Esophagus squamous epithelium (tissue), 5 donors: ENCODE measurements at places on chromosomes 12 and 14.

- H3K27me3 ChIP-seq = no peaks in the 10 kb centered on the region
- H3K4me1 ChIP-seq = no peaks in the 10 kb centered on the region
- no peak overlapping the region for H3K4me3 ChIP-seq
These were observed 12.9 kb downstream of the FSCB start for GRCh38 chr14:44494137-44494536.

GRCh38 chr14:32414808-32415255, 85.7 kb downstream of the AKAP6 start:
- H3K27ac ChIP-seq = peak overlapping the region; percentile 81
- H3K4me3 ChIP-seq = no peak overlapping the region

GRCh38 chr12:51721282-51721940, 127.1 kb downstream of the FIGNL2 start:
- DNase-seq = no peak
- H3K27me3 ChIP-seq = no peaks in the 10 kb centered on the region
- no peaks in the 10 kb centered on the region for H3K4me1 ChIP-seq
- H3K4me3 ChIP-seq = no peak overlapping the region
- no peak overlapping the region for H3K27ac ChIP-seq

DNA sequence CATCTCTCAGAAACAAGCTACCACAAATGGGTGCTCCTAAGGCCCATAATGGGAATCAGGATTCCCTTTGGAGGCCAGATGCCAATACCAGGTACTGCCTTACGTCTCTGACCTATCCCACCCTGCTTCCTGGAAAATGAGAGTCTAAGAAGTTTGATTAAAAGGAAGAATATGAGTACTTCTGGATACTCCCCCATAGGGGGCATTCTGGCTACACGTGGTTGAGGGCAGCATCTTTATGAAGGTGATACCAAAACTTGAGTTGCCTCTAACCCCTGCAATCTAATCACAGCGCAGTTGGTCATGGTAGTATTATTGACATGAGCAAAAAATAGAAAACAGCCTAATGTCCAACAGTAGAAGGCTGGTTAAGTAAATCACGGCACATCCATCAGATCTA, 184.2 kb upstream of the LHX5 start:
- H3K27me3 ChIP-seq = no peaks in the 10 kb centered on the region
- H3K4me3 ChIP-seq = no peak overlapping the region
- no peaks in the 10 kb centered on the region for H3K36me3 ChIP-seq
- no peak overlapping the region for H3K27ac ChIP-seq
- H3K4me1 ChIP-seq = no peaks in the 10 kb centered on the region

GRCh38 chr12:52627395-52628110, 9.2 kb upstream of the KRT73 start:
- no peaks in the 10 kb centered on the region for H3K4me1 ChIP-seq
- DNase-seq = no peak
- no peaks in the 10 kb centered on the region for H3K36me3 ChIP-seq
- no peak overlapping the region for H3K27ac ChIP-seq
- H3K27me3 ChIP-seq = peaks cover 33% of the 10 kb centered on the region
- H3K4me3 ChIP-seq = no peak overlapping the region

GRCh38 chr12:53352331-53353256, 16.4 kb upstream of the SP7 start:
- H3K27ac ChIP-seq = peak overlapping the region; percentile 23
- H3K36me3 ChIP-seq = no peaks in the 10 kb centered on the region
- DNase-seq = peak; percentile 31

DNA sequence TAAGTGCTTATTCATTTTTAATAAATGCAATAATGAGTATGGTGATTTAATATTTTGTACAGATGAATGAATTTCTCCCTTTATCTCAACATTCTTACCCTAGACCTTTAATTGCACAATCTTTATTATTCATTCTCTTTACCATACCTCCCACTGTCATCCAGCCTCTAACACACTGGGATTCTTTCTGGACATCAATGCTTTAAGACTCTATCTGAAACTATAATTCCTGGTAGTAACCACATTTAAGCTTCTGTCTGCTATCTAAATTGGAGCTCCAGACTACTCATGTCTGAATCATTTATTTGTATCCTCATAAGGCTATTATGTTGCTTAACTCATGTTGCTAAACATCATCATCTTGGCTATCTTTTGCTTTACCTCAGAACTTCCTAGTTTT, 270.2 kb downstream of the ALG10B start:
- no peaks in the 10 kb centered on the region for H3K27me3 ChIP-seq
- H3K4me1 ChIP-seq = no peaks in the 10 kb centered on the region
- DNase-seq = no peak
- no peaks in the 10 kb centered on the region for H3K36me3 ChIP-seq

DNA sequence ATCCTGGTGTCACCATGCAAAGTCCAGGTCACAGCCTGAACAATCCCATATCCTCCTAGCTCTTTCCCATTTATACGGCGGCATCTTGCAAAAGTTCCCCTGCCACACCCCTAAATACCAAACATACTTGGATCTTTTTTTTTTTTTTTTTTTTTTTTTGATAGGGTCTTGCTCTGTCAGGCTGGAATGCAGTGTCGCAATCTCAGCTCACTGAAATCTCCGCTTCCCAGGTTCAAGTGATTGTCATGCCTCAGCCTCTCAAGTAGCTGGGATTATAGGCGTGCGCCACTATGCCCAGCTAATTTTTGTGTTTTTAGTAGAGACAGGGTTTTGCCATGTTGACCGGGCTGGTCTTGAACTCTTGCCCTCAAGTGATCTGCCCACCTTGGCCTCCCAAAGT, 451.3 kb downstream of the GLT1D1 start:
- no peak overlapping the region for H3K27ac ChIP-seq
- H3K4me1 ChIP-seq = no peaks in the 10 kb centered on the region
- H3K4me3 ChIP-seq = no peak overlapping the region

GRCh38 chr12:119672194-119672593, 4.3 kb downstream of the PRKAB1 start:
- peaks cover 66% of the 10 kb centered on the region for H3K36me3 ChIP-seq
- no peak for DNase-seq
- no peak overlapping the region for H3K4me3 ChIP-seq
- H3K4me1 ChIP-seq = peaks cover 70% of the 10 kb centered on the region
- no peaks in the 10 kb centered on the region for H3K27me3 ChIP-seq

- H3K4me3 ChIP-seq = no peak overlapping the region
- H3K27ac ChIP-seq = no peak overlapping the region
- H3K4me1 ChIP-seq = no peaks in the 10 kb centered on the region
- no peaks in the 10 kb centered on the region for H3K27me3 ChIP-seq
- DNase-seq = no peak
These were observed 303.3 kb downstream of the DPF3 start for GRCh38 chr14:72590577-72590976.

DNA sequence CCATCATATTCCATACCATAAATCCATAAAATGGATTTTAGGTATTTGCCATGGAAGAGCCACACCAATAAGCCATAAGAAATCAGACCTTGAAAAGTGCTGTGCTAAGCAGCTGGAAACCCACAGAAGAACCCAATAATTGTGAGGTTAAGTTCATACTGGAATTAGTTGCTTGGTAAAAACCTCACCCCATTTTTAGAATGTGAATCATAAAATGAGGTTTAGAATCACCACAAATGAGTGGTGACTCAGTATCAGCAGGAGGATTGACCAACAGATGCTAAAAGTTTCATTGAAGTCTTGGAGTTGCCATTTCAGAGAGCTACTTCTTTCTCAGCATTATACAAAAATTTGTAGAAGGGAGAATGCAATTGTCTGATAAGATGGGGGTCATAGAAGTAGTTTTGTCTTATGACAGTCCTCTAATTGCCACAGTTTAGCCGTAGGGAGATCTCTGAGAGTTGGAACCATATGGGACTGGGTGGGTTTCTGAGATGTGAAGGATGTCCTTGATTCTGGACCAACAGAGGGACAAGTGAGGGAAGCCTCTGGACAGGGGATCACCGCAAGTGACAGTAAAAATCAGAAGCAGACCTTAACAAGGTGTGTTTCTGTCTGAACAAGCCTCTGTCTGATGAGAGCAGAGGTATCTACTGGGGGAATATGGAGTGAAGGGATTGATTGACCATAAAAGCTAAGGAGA, 1.4 kb upstream of the STON2 start:
- peaks cover 20% of the 10 kb centered on the region for H3K4me1 ChIP-seq
- H3K36me3 ChIP-seq = peaks cover 4% of the 10 kb centered on the region
- peak overlapping the region; percentile 87 for H3K27ac ChIP-seq
- DNase-seq = no peak
- H3K4me3 ChIP-seq = no peak overlapping the region
- H3K27me3 ChIP-seq = no peaks in the 10 kb centered on the region

- no peaks in the 10 kb centered on the region for H3K27me3 ChIP-seq
- H3K4me1 ChIP-seq = no peaks in the 10 kb centered on the region
- no peak for DNase-seq
- no peaks in the 10 kb centered on the region for H3K36me3 ChIP-seq
- no peak overlapping the region for H3K4me3 ChIP-seq
These were observed 22.4 kb upstream of the LRRC10 start for GRCh38 chr12:69633061-69633460.

DNA sequence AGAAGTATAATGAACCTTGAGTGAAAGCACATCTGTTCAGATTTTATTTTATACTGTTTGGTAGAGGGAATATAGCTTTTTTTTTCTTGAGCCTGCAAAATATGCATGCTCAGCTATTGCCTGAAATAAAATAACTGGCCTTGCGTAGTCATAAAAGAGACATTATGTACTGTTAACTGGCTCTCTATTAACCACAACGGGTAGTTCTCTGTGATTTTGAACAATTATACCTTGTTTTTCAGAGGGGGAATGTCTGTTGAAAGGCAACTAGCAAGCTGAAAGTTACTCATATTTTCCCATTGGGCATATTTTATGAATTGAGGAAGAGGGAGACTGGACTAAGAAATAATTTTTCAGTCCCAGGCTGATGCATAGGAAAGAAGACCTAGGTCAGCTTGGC, 62.6 kb downstream of the FIGNL2 start:
- no peak overlapping the region for H3K27ac ChIP-seq
- H3K4me3 ChIP-seq = no peak overlapping the region
- no peaks in the 10 kb centered on the region for H3K4me1 ChIP-seq
- H3K27me3 ChIP-seq = no peaks in the 10 kb centered on the region
- no peak for DNase-seq

- H3K27ac ChIP-seq = no peak overlapping the region
- peaks cover 21% of the 10 kb centered on the region for H3K36me3 ChIP-seq
- no peaks in the 10 kb centered on the region for H3K4me1 ChIP-seq
- no peak for DNase-seq
- no peak overlapping the region for H3K4me3 ChIP-seq
These were observed 23.8 kb downstream of the ZNF891 start for GRCh38 chr12:133106253-133106652.

- H3K27ac ChIP-seq = no peak overlapping the region
- peaks cover 12% of the 10 kb centered on the region for H3K4me1 ChIP-seq
- no peaks in the 10 kb centered on the region for H3K27me3 ChIP-seq
- H3K36me3 ChIP-seq = no peaks in the 10 kb centered on the region
These were observed 32.5 kb upstream of the SSPN start for GRCh38 chr12:26162905-26163304.

DNA sequence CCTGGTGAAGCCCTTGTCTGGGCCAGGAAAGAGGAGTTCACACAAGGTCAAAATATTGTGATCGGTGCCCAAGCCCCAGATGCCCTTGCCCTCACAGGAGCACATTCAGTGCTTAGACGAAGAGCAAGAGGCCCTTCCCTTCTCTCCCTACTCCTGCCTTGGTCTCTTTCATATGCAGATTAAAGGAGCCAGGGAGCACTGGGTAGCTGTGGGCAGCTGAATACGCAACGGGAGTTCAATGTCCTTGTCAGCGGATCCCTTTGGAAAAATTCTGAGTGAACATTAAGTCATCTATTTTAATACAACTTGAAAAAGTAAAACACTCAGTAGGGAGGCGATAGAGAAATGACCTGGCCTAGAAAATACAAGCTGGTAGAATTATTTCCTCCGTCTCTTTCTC, 1489.4 kb downstream of the AACS start:
- no peaks in the 10 kb centered on the region for H3K36me3 ChIP-seq
- DNase-seq = no peak
- H3K4me1 ChIP-seq = no peaks in the 10 kb centered on the region
- no peak overlapping the region for H3K4me3 ChIP-seq

DNA sequence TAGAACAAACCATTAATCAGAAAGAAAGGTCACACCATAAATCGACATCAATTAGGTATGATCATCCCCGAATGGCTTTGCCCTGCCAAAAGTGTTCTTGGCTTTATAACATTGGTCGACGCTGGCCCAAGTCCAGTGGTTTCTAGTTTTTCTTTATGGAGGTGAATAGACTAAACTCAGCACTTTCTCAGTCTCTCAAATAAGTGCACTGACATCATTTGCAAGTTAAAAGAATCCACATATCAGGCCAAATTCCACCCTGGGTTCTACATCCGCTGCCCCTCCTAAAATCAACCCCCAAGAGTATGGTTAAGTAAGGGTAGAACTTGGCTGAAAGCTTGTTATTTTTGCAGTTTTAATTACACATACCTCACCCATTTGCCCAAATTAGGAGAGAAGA, 314.3 kb downstream of the C12orf75 start:
- peaks cover 8% of the 10 kb centered on the region for H3K4me1 ChIP-seq
- no peak for DNase-seq
- H3K4me3 ChIP-seq = no peak overlapping the region
- no peaks in the 10 kb centered on the region for H3K27me3 ChIP-seq

GRCh38 chr12:68510397-68510796, 100.3 kb upstream of the RAP1B start:
- H3K4me3 ChIP-seq = no peak overlapping the region
- no peak overlapping the region for H3K27ac ChIP-seq
- no peaks in the 10 kb centered on the region for H3K36me3 ChIP-seq
- no peaks in the 10 kb centered on the region for H3K4me1 ChIP-seq
- DNase-seq = no peak

- H3K4me1 ChIP-seq = peaks cover 7% of the 10 kb centered on the region
- no peak overlapping the region for H3K27ac ChIP-seq
- H3K4me3 ChIP-seq = no peak overlapping the region
- peaks cover 41% of the 10 kb centered on the region for H3K27me3 ChIP-seq
- H3K36me3 ChIP-seq = no peaks in the 10 kb centered on the region
These were observed 149.4 kb downstream of the BCL11B start for GRCh38 chr14:99122521-99123125.

GRCh38 chr12:28987538-28988324, 161.3 kb upstream of the FAR2 start:
- no peak for DNase-seq
- H3K36me3 ChIP-seq = no peaks in the 10 kb centered on the region
- no peaks in the 10 kb centered on the region for H3K27me3 ChIP-seq
- no peaks in the 10 kb centered on the region for H3K4me1 ChIP-seq
- no peak overlapping the region for H3K27ac ChIP-seq
